CD4-positive, alpha-beta T cell (primary cell): ENCODE measurements at places on chromosomes 7 and 10. TPM values are rescaled to one million over a fixed set of nuclear protein-coding genes. Genes with fewer than 3 reads are reported as not detected.

WNT2 gene
- total RNA-seq: not detected

PNLIPRP3 gene
- not detected for total RNA-seq

PIK3AP1 gene
- 0.58 TPM for total RNA-seq

EN2 gene
- total RNA-seq: not detected

HOGA1 gene
- total RNA-seq: not detected

ARHGAP21 gene
- 38.4 TPM for total RNA-seq

GHITM gene
- 67.9 TPM for total RNA-seq

OR2A5 gene
- total RNA-seq: not detected

LRRC4 gene
- total RNA-seq: 1.1 TPM

EEPD1 gene
- 4.4 TPM for total RNA-seq

ZRANB1 gene
- 22.2 TPM for total RNA-seq

WDR86 gene
- total RNA-seq: 5.6 TPM

SEMA4G gene
- total RNA-seq: 1.1 TPM

PRKG1 gene
- total RNA-seq: not detected

NXPH1 gene
- not detected for total RNA-seq

GIMAP7 gene
- 50.7 TPM for total RNA-seq

PNLIPRP2 gene
- total RNA-seq: not detected

COL1A2 gene
- 0.33 TPM for total RNA-seq

DDX56 gene
- 127 TPM for total RNA-seq

GDI2 gene
- 78.1 TPM for total RNA-seq

AKR1C8 gene
- 0.27 TPM for total RNA-seq

FFAR4 gene
- total RNA-seq: not detected

KIAA1217 gene
- total RNA-seq: not detected

CALML3 gene
- not detected for total RNA-seq

SLC26A3 gene
- not detected for total RNA-seq

SPDYE2 gene
- 0.36 TPM for total RNA-seq

DKK1 gene
- total RNA-seq: not detected

PAPSS2 gene
- not detected for total RNA-seq

PTPN12 gene
- total RNA-seq: 14.8 TPM
